Prostate gland (tissue), 2 donors: ENCODE measurements at places on chromosomes 6 and 20.

- no peak for DNase-seq
These were observed 10.6 kb downstream of the TCF21 start for GRCh38 chr6:133899556-133899955.

DNA sequence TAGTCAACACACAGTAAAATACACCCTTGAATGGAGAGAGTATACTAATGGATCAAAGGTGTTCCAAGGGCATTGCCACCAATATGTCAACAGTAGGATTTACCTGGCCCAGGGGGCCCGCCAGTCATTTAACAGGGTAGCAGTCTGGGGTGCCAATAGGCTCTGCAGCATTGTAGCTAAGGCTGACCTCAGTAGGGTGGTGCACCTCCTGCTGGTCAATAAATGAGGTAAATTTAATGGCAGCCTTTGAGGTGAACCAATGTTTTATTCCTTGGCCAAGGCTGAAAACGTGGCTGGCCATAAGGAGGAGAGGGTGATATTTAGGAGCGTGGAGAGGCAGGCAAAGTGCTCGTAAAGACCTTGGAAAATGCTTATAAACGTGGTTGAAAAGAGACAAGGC, 147.2 kb downstream of the RPS12 start:
- DNase-seq, result no peak

DNA sequence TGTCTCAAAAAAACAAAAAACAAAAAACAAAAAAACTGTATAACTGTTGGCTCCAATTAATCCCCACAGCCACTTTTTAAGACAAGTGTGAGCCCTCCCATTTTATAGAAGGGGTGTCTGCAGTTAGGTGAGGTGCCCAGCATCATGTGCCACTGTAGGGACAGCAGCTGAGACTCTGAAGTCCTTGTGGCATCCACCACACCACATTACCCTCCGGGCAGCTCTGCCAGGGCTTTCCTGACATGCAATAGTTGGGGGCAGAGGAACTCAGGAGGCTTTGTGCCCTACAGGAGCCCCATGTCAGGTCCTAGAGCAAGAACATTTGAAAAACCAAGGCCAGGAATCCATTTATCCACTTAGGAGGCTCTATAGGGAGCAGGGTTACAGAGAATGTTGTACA, 17.3 kb downstream of the PKIG start:
- no peak for DNase-seq

DNA sequence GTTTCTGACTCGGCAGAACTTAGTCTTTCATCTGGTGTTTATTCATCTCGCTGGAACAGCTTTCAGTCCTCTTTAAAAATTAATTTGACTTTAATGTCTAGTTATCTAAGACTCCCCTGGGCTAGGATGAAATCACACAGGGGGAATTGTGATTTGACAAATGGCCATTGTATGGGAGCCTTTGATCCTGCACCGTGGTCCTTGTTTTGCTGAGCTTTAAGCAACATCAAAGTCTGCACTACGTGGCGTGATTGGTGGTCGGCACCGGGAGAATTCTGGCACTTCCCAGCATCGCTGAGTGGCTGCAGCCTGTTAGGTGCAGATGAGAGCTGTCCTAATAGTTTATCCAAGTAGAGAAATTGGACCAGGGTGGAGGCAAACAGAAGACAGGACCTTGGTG, 146.9 kb downstream of the TBC1D7 start:
- no peak for DNase-seq

DNA sequence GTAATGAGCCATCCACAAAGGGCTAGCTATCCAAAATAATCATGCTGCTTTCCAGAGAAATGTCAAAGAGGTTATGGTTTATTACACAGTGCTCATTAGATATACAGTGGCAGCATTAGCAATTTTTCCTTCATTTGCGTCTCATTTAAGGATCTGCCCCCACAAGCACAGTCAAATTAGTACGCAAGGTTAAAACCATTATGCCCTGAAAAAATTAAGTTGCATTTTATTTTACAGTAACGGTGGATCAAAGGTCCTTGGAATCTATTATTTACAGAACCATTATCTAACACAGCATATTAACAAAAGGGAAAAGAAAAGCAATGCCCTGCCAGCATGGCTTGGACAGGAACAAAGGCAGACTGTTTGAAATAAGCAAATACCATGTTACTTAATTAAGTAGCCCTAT, 144.8 kb downstream of the PDSS2 start:
- DNase-seq, result no peak

- no peak for DNase-seq
These were observed 36.5 kb downstream of the PHACTR1 start for GRCh38 chr6:12753036-12753435.

GRCh38 chr6:1068905-1069304, 243.0 kb upstream of the FOXQ1 start:
- no peak for DNase-seq

- DNase-seq, result no peak
These were observed 1324.9 kb downstream of the HACE1 start for GRCh38 chr6:103534814-103535213.

DNA sequence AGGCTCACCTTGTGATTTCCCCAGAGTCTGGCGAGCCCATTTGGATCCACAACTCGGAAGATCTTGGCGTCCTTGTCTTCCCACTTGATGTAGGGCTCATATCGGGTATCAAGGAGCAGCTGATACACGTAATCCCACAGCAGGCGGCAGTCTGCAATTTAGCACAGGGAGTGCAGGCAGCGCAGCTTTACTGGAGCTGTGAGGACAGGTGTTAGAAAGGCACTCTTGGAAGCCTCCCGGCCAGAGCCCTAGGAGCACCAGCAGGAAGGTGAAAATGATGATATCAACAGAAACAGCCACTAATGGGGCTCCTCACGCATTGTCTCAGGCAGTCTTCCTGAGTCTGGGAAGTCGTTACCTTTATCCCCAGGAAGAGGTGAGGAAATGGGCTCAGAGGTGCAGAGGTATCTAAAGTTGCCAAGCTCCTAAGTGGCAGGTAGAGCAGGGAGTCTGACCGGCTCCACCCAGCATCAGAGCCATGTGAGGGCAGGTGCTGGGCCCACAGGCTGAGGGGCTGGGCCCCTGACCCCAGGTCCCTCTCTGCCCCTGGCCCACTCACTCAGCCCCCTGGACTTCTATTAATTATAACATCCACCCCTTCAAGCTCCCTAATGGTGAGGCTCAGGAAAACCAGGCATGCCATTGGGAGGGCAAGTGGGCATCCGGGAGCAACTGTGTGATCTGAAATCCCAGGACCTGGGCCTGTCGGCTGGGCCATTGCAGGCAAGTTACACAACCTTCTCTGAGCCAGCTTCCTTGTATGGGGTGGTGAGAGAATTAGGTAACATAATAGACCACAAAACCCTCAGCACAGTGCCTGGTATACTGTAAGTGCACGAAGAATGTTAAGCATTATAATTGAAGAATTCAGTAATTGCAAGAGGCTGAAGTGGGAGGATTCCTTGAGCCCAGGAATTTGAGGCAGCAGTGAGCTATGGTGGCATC, 18.3 kb downstream of the ETV7 start:
- no peak for DNase-seq

GRCh38 chr20:22728146-22728745, 143.9 kb upstream of the FOXA2 start:
- no peak for DNase-seq

DNA sequence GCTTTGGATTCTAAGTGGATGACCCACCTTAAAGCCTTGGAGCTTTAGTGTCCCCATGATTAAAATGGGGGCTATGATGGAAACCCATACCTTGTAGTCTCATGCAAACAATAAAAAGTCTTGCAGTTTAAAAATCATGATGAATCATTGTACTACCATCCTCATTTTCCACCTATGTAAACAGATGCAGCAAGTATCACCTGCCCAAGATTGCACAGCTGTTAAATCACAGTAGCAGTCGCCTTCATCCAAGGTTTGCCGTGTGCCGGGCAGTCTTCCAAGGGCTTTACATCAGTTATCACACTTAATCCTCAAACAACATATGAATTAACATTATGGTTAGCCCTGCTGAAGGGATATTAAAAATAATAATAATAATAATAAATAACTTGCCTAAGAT, 210.3 kb downstream of the FOXA2 start:
- DNase-seq, result no peak

DNA sequence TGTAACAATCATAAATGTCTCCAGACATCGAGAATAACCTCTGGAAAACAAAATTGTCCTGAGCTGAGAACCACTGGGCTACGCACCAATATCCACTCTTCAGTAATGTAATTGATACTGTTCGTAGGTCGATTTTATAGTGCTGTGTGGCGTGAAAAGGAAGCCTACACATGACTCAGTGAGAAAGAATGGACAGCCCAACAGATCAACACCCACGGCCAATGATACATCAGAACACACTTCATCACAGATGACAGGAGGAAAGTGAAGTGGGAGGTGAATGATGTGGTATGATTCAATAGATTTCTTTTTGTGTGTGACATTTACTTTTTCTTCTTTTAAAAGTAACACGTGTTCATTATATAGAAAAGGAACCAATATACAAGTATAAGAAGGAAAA, 93.5 kb downstream of the RPS12 start:
- no peak for DNase-seq

- peak; percentile 68 for DNase-seq
These were observed 30.4 kb downstream of the HLA-DPB1 start for GRCh38 chr6:33105916-33106871.

DNA sequence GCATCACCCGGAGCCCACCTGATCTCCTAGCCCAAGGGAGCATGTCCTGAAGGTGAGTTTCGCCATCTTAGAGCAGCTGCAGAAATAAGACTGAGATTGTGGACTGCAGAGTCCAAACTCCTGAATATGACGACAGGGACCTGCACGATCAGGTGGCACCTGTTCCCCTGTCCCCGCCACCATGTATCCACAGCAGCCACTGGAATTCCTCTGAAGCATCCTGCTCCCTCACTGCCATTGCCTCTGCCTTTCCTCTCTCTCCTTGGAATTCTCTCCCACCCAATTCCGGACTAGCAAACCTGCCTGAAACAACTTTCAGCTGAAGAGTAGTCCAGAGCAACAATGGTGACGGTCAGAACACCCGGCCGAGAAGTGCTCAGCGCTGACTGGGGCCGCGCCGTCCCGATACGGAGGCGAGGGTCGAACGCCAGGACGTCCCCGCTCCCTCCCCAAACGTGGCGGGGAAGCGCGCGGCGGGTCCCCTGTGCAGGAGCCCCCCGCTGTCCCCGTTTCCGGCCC, 694 bp upstream of the FAM120B start:
- no peak for DNase-seq

DNA sequence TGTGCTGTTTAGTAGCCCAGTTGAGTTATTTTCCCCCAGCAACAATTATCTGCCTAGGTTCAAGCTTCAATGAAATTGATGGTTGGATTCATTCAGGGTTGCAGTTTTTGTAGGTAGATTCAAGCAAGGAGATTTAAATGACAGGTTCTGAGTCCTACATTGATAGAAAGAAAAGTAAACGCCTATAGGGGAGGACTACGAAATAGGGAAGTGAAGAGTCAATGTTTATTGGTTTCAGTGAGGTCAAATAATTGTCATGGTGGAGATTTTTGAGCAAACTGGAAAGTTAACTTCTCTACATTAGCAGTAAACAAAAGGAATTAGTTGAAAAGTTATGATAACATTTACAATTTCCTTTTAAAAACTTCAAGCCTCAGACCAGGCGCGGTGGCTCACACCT, 734 bp upstream of the WFDC13 start:
- no peak for DNase-seq

GRCh38 chr6:38192487-38192886, 373.0 kb downstream of the ZFAND3 start:
- DNase-seq, result no peak

DNA sequence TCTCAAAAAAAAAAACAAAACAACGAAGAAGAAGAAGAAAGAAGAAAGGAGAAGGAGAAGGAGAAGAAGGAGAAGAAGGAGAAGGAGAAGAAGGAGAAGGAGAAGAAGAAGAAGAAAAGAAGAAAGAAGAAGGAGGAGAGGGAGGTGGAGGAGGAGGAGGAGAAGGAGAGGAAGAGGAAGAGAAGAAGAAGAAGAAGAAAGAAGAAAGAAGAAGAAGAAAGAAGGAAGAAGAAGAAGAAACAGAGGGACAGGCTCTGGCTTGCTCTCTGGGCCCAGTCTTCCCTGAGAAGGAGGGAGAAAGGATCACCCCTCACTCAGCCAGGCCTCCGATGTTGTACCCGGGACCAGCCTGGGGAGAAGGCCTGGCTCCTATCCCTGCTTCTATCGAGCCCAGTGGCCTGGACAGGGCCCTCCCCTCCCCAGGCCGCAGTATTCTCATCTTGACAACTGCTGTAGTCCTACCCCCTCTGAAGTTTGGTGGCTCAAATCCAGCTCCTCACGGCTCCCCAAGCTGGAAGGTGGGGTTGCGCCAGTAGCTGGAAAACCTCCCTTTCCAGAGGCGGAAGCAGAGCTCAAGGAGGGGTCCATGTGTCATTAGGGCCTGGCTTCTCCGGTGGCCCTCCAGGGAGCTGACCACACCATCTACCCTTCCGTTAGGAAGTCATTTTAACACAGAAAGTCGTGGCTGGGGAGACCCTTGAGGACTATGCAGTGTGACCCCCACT, 18.9 kb downstream of the C6orf132 start:
- no peak for DNase-seq

DNA sequence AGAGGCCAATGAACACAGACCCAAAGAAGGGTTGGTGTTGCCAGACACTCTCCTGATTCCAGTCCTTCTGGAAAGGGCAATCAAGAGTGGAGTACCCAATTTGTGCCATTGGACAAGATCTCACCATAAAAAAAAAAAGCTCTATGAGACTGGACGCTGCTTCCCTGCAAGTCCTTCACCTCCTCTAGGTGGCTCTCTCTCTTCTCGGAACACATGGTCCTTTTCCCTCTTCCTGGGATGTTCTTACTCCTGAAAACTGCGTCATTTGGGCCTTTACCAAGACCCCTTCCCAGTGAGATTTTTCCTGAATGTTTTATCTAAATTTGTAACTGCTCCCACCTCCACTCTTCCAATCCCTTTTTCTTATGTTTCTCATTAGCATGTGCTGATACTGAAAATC, 280.8 kb downstream of the FOXA2 start:
- no peak for DNase-seq

DNA sequence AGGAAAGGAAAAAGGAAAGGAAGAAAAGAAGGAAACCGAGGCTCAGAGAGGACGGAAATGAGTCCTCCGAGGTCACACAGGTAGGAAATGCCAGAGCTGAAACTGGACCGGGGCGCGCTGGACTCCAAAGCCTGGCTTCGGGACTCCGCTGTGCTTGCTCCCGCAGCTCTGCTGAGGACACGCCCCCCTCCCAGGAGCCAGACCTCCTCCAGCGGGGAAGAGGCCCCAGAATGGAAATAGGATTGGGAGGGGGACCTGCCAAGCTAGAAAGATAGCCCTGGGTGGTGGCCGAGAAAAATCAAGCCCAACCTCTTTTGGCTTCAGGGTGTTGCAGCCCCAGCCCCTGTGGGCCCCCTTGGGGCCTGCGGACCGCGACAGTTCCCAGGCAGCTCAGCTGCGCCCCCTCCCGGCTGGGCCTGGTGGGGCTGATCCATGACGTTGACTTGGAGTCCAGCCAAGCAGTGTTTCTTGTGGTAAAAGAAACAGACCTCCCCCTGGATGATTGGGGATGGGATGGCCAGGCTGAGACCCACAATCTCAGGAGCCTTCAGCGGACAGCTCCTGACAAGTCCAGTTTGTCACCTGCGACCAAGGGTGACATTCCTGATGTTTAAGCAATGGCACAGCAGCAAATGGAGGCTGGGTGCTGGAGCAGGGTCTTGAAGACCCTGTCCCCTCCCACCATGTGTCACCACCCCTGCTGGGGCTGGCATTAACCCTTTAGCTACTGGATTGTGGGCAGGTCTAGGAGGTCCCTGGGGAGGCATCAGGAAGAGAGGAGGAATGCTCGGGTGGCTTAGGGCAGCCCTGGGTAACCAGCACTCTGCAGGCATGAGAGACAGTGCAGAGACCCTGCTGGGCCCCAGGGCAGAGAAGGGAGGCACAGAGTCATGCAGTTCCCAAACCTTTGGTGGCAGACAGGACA, 55.4 kb downstream of the RIPOR3 start:
- peak; percentile 22 for DNase-seq
